ENCODE measurements at places on chromosomes 13 and 19.

- no peak for DNase-seq
Observed at GRCh38 chr13:34901572-34901971, 40.5 kb upstream of the NBEA start.

DNA sequence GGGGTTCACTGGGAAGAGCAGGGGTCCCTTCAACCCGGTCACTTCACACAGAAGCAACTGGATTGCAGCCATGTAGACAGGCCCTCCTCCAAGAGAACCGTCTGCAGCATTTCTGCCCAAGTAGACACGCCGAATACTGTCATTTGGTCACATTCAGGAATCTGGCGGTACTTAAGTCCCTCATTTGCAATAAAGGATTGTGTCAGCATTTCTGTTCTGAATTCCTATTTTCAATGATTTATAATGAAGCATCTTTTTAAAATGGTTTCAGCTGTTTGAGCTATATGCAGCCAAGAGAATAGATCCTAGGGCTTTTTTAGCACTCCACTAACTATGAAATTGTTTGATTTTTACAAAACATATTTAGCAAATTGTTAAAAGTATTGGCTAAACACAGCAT, 143.5 kb upstream of the SOX1 start:
- no peak for DNase-seq

GRCh38 chr13:46290434-46290833, 78.7 kb downstream of the LRRC63 start:
- DNase-seq: no peak

GRCh38 chr19:31960474-31960873, 384.9 kb upstream of the ZNF507 start:
- DNase-seq: no peak

- DNase-seq: no peak
Observed at GRCh38 chr13:93771782-93772181, 545.2 kb downstream of the GPC6 start.

- no peak for DNase-seq
Observed at GRCh38 chr19:14051980-14052379, 9.9 kb downstream of the PALM3 start.

DNA sequence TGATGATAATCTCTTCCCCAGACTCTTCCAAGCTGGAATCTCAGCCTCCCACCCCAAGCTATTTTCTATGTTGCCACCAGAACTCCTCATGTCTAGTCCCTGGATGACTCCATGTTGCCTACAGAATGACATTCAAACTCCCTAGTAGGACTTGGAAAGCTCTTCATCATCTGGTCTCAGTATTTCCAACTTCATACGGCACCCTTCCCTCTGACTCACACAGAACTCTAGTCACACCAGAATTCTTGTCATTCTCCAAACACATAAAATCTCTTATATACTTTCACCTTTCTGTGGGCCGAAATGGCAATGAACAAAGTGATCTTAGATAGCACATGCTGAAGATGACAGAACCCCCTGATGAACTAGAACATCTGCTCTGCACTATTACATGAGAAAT, 86.2 kb downstream of the CAB39L start:
- DNase-seq: no peak

DNA sequence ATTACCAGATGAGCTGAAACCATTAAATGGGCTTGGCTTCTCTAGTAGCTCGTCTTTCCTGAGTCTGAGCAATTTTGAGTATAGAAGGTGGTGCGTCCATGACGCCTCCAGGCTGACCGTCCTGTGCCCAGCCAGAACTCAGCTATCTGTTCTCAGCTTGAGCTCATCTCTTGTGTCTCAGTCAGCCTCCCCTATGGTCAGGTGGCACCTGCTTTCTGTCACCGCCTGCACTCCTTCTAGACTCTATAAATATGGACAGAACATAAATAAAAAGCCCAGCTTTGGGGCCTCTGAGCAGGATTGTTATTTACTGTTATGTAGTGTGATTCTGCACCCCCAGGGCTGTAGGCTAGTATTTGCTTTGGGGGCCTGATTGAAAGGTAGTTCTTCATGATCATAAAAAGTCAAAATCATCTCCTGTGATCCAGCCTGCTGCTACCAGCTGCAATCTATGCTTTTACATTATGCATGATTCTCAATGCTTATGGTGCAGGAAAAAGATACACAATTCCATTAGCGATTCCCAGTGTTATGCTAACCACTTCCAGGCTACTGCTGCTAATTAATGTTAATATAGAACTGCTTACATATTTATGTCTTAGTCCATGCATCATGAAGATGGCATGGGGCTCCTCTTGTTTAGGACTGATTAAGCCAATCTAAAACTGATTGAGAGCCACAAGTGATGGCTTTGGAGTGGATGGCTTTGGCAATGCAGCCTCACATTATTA, 72.5 kb upstream of the TMTC4 start:
- DNase-seq: no peak

DNA sequence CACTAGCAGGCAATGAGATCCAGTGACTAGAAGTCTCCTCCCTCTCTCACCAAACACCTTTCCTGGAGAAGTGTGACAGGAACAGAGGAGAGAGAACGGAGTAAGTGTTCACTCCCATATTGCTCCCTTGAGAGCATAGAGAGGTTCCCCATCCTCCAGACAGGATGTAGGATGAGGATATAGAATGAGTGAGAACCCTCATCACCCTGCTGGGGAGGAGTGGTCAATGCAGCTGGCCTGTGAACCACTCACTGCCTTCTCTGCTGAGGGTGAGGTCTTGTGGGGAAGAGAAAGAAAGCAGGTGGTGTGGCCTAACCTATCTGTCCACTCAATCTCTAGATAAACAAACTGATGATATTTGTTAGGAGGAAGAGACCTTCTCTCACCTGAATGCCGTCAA, 386.6 kb downstream of the PCDH20 start:
- peak; percentile 54 for DNase-seq

- DNase-seq: peak; percentile 88
Observed at GRCh38 chr19:12913011-12913561, 6.0 kb downstream of the SYCE2 start.

DNA sequence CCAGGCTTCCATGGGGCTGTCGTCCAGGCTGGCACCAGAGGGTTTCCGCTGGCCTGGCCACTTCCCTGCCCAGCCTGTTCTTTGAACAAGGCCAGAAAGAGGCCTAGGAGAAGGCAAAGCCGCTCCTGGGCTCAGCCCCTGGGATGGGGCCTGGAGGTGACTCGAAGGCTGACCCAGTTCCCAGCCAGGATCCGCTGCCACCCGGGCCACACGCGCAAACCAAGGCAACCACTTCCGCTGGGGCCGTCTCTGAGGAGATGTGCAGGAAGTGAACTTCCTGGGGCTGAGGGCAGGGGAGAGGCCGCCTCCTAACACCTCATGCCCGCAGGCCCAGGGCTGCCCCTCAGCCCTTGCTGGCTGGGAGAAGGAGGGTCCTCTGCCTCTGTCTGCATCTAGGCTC, 15.2 kb downstream of the PLEKHF1 start:
- no peak for DNase-seq

GRCh38 chr13:77876176-77876575, 42.5 kb downstream of the EDNRB start:
- no peak for DNase-seq

GRCh38 chr13:45122941-45123340, 2.6 kb downstream of the GTF2F2 start:
- no peak for DNase-seq

GRCh38 chr13:28173793-28174192, 35.4 kb downstream of the PAN3 start:
- DNase-seq: no peak

GRCh38 chr19:7869453-7869909, 4.7 kb downstream of the PRR36 start:
- DNase-seq: no peak

DNA sequence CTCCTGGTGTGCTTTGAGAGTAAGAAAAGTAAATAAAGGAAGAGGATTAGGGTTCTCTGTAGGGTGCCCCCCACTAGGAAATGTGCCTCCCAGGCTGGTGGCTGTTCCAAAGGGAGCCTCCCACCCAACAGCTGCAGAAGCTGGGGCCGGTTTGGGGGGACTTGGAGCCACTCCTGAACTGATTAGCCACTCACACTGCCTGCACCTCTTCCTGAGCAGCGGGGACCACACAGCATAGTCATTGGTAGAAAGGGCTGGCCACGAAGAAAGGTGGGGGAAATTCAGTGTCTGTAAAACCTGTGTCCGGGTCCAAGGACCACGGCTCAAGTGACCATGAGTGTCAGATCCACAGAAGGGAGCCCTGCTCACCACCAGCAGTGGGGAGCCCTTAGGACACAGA, 55.6 kb downstream of the SPACA7 start:
- no peak for DNase-seq

GRCh38 chr13:70390968-70391367, 282.7 kb upstream of the KLHL1 start:
- no peak for DNase-seq
